ENCODE measurements at places on chromosomes 6 and 20. TPM values are rescaled to one million over a fixed set of nuclear protein-coding genes. Genes with fewer than 3 reads are reported as not detected.

AVP gene
- not detected for polyA plus RNA-seq

LINC00237 gene
- not detected for polyA plus RNA-seq

EPPIN gene
- polyA plus RNA-seq = not detected

NMBR gene
- polyA plus RNA-seq = 1.1 TPM

BPI gene
- not detected for polyA plus RNA-seq

NANP gene
- 0.93 TPM for polyA plus RNA-seq

OR12D3 gene
- not detected for polyA plus RNA-seq

FAM209A gene
- 0.45 TPM for polyA plus RNA-seq

SLC17A1 gene
- not detected for polyA plus RNA-seq

TOX2 gene
- polyA plus RNA-seq = not detected

MOXD1 gene
- not detected for polyA plus RNA-seq
